ENCODE measurements at places on chromosomes 1 and 21. TPM values are rescaled to one million over a fixed set of nuclear protein-coding genes. Genes with fewer than 3 reads are reported as not detected.

The UBASH3A gene
- total RNA-seq = not detected

The PRDM16 gene
- total RNA-seq = 2.7 TPM

The KLHDC9 gene
- 2.9 TPM for total RNA-seq

The APCS gene
- not detected for total RNA-seq

The DNMT3L gene
- not detected for total RNA-seq

The IPO13 gene
- 18.2 TPM for total RNA-seq

The KRTAP12-2 gene
- not detected for total RNA-seq

The ERG gene
- total RNA-seq = 44.8 TPM

The CD48 gene
- total RNA-seq = not detected

The ANXA9 gene
- not detected for total RNA-seq

The EDEM3 gene
- total RNA-seq = 58.5 TPM

The SPATA45 gene
- total RNA-seq = not detected

The PLA2G2F gene
- not detected for total RNA-seq

The BTBD19 gene
- total RNA-seq = 8.1 TPM

The C4BPB gene
- total RNA-seq = not detected

The MEX3A gene
- total RNA-seq = 5.8 TPM

The C1orf141 gene
- total RNA-seq = not detected

The FAM131C gene
- not detected for total RNA-seq

The FMO3 gene
- not detected for total RNA-seq

The TMPRSS15 gene
- not detected for total RNA-seq

The SUMO3 gene
- 88.0 TPM for total RNA-seq

The ATP1A2 gene
- total RNA-seq = not detected

The SAMSN1 gene
- total RNA-seq = 9.4 TPM

The TENT5C gene
- total RNA-seq = 0.15 TPM

The CD247 gene
- not detected for total RNA-seq

The CFAP107 gene
- not detected for total RNA-seq

The FCRLB gene
- 1.4 TPM for total RNA-seq

The LEPR gene
- total RNA-seq = 11.4 TPM

The HPCAL4 gene
- not detected for total RNA-seq

The PGBD5 gene
- total RNA-seq = under 0.01 TPM

The SH2D2A gene
- total RNA-seq = 0.97 TPM

The C1orf167 gene
- not detected for total RNA-seq

The SPRR4 gene
- total RNA-seq = not detected

The RAB3GAP2 gene
- 33.6 TPM for total RNA-seq

The IRF6 gene
- 36.4 TPM for total RNA-seq

The LIPI gene
- not detected for total RNA-seq

The TNFRSF8 gene
- under 0.01 TPM for total RNA-seq

The CSMD2 gene
- 0.15 TPM for total RNA-seq

The TMEM61 gene
- total RNA-seq = not detected

The VASH2 gene
- total RNA-seq = 0.30 TPM

The UROD gene
- total RNA-seq = 223 TPM

The ALPL gene
- not detected for total RNA-seq

The TACSTD2 gene
- total RNA-seq = 0.65 TPM

The RAVER2 gene
- total RNA-seq = 8.7 TPM

All from epithelial cell of umbilical artery (primary cell).